EL (cell line): ENCODE measurements at places on chromosomes 16 and 17.
A peak's percentile ranks its signal among the peaks of the same experiment; 100 is the strongest.

DNA sequence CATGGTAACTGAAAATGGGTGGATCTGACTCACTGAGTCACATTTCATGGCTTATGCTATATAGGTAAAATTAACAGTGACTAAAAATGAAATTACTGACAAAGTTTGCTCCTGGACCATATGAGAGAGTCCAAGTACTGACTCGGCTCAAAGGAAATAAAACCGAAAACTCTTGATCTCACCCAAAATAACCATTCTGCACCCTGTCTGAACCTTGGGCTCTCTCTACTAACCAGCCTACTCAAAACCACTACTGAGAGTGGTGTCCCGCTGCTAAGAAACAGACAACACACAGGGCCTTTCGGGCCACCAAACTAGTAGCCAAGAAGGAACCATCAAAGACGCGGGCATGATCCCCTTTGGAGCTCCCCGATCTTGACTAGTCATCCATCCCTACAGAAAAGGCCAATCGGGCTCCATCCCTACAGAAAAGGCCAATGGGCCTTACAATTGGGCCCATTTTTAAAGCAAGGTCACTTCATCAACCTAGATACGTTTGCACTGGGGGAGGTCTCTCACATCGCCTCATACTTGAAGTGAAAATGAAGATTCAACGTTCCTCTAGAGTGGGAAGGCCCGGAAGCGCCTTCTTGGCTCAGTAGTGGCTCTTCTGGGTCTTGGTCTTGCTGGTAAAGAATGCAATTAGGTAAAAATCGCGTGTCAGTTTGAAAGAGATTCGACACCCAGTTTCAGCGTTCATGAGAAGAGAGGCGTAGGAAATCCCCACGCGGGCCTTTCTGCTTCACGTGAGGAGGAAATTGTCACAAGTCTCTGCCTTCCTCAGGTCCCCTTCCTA lies 720 bp upstream of the ZPBP2 start:
- no peak for DNase-seq

DNA sequence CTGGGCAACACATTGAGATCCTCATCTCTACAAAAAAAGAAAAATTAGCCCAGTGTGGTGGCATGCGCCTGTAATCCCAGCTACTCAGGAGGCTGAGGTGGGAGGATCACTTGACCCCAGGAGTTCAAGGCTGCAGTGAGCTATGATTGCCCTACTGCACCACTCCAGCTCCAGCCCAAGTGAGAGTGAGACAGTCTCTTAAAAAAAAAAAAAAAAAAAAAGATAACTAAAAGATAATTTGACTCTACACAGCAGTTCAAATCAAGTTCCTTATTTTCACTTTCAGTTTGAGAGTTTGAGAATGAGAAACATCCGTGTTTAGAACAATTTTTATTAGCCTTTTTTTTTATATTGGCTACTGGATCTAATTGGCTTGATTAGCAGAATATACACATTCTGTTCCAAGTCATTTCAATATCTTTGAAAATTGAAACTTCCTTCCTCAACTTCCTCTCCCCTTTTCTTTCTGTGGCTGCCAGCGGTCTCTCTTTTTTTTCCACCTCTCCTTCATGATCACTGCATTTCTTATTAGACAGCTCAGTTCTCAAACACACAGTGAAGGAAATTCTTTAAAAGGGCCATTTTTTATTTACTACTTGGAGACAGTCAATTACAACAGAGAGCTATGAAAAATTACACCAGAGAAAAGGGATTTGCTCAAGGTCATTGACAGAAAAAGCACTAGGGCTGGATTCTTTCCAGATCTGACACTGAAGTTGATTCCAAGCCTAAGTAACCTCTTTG lies 4.5 kb upstream of the ACSF2 start:
- DNase-seq, result peak; percentile 24

- no peak for DNase-seq
Observed at GRCh38 chr17:67503739-67504138, 126.7 kb downstream of the PITPNC1 start.

DNA sequence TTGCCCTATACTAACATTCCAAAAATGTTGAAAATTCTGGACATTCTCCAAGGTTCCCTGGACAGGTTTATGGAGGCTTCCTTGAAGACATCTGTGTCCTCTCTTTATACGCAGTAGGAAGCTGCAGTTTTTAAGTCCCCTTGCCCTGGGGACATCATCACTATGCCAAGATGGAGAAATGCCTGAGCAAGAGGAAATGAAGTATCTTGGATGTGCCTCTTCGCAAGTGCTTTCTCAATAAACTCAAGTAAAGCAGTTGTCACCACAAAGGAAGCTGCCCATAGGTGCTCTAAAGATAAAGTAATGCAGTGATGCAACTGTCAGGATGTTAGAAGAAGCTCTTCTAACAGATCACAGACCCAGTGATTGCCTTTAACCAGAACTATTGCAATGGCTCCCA lies 71.0 kb downstream of the CDYL2 start:
- peak; percentile 8 for DNase-seq

GRCh38 chr16:58474296-58474695 lies 25.6 kb upstream of the NDRG4 start:
- no peak for DNase-seq

- DNase-seq, result peak; percentile 16
Observed at GRCh38 chr16:1763521-1764511, 7.5 kb downstream of the NME3 start.

DNA sequence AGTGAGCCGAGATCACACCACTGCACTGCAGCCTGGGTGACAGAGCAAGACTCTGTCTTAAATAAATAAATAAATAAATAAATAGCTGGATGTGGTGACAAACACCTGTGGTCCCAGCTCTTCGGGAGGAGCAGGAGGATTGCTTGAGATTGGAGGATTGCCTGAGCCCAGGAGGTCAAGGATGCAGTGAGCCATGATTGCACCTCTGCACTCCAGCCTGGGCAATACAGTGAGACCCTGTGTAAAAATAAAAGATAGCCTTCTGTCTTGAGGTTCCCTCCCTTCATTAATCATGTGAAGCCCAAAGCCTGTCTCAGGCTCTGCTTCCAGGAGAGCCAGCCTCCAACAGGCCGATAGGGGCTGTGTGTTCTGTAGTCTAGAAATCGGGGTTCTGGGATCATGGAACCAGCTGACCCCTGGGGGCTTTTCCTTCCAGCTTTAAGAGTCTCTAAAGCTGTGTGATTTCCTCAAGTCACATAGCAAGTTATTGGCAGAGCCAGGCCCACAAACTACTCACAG lies 34.5 kb upstream of the IL34 start:
- DNase-seq, result no peak

DNA sequence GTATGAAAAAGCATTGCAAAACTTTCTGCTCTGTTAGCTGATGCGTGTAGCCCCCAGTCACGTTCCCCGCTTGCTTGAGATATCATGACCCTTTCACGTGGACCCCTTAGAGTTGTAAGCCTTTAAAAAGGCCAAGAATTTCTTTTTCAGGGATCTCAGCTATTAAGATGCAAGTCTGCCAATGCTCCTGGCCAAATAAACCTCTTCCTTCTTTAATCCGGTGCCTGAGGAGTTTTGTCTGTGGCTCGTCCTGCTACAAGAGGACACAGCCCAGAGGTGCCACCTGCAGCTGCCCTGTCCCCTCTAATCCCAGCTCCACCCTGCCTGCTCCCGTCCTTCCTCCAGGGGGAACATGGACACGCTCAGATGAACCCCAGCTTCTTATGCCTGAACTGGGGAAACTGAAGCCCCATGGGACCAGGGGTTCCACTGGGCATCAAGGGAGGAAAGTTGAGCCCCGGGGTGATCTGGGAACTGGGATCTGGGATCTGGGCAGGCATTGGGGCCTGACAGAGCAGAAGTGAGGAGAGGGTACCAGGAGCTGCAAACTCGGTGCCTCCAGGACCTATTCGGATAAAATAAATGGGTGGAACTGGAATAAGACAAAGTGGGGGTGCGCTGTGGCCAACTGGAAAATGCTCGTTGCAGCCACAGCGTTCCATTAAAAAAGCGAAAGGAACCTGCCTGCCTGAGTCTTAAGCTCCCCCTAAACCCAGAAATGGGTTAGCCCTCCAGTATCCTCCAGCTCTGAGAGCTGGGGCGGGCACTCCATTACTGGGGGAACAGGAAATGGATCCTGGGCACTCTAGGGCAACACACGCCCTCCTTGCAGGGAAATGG lies 19.7 kb downstream of the QPRT start:
- no peak for DNase-seq

- DNase-seq, result no peak
Observed at GRCh38 chr17:75769536-75769935, 4.5 kb upstream of the GALK1 start.

GRCh38 chr16:89035669-89036570 lies 57.7 kb upstream of the ACSF3 start:
- no peak for DNase-seq

DNA sequence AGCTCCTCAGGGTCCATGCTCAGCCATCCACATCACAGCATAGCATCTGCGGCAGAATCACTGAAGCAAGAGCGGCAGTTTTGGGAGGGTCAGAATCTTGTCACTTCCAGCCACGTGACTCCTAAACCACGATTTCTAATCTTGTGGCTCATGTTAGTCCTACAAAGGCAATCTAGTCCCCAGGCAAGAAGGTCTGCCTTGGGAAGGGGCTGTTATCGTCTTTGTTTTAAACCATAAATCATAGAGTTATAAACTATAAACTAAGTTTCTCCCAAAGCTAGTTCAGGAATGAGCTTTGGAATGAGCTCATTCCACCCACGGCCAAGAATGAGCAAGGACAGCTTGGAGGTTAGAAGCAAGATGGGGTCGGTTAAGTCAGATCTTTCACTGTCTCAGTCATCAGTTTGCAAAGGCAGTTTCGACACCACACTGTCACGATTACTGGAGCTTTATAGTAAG lies 20.8 kb upstream of the DNAH17 start:
- peak; percentile 63 for DNase-seq

GRCh38 chr17:510226-510917 lies 157.8 kb upstream of the RPH3AL start:
- no peak for DNase-seq

DNA sequence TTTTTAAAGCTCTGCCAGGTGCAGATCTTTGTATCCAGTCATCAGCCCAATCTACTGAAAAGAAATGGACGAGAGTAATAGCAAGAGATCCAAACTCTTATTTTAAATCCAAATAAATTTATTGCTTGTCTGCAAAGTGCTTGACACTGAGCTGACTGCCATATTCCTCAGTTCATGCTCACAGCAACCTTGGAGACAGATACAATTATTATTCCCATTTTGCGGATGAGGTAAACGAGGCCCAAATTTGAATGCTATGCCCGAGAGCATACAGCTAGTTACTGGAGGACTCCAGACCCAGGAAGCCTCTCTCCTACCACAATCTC lies 620 bp downstream of the NOB1 start:
- DNase-seq, result no peak

DNA sequence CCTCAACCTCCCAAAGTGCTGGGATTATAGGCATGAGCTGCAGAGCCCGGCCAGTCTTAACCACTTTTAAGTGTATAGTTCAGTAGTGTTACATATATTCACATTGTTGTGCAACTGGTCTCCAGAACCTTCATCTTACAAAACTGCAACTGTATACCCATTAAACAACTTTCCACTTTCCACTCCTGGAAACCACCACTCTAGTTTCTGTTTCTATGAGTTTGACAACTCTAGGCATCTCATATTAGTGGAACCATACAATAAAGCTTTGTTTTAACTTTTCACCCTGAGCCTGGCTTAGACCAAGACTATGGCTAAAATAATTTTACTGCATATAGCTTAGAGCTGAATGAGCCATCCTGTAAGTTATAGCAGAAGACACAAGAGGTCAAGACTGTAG lies 108.0 kb upstream of the GOT2 start:
- no peak for DNase-seq

DNA sequence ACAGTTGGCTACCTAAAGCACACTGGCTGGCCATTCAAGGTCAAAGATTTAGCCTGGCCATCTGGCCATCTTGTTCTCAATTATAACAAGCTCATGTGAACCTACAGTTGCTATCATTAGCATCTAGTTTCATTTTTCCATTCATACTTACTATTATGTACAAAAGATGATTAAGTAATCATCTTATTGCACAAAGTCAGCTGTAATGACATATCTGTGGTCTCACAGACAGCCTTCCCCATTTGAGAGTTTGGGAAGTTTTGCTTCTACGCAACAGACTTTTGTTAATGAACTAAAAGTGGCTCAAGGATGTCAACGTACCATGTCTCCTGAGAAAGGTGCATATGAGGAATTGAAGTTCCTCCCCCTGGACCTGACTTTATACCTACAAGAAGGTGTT lies 51.3 kb downstream of the HS3ST3B1 start:
- DNase-seq, result no peak

GRCh38 chr17:65018610-65019316 lies 37.8 kb downstream of the GNA13 start:
- DNase-seq, result no peak

- DNase-seq, result no peak
Observed at GRCh38 chr17:57498443-57498842, 242.1 kb downstream of the MSI2 start.

GRCh38 chr16:20889625-20890275 lies 10.4 kb downstream of the DCUN1D3 start:
- no peak for DNase-seq

DNA sequence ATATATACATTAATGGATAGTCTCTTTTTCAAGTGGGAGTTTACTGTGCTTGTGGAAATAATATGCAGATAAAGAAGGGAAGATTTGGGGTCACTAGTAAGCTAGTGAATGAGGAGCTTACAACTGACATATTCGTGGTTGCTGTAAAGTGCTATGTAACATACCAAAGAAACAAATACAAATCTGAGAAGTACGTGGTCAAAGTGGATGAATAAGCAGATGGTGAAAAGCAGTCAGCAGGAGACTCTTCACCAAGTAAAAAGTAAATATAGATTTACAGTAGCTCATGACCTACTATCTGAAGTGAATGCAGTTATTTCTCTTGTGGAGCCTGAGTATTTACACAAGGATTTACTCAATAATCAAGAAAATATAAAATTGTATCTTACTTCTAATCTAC lies 136.6 kb upstream of the ELAC2 start:
- peak; percentile 25 for DNase-seq

- DNase-seq, result no peak
Observed at GRCh38 chr17:81011951-81012350, 20.3 kb downstream of the CHMP6 start.

GRCh38 chr17:50172936-50173334 lies 7.1 kb downstream of the SGCA start:
- DNase-seq, result no peak

GRCh38 chr17:75011401-75012095 lies 922 bp upstream of the MRPL58 start:
- peak; percentile 67 for DNase-seq

GRCh38 chr17:38921756-38922411 lies 3.5 kb upstream of the LASP1NB start:
- no peak for DNase-seq
